Activated T-helper 1 cell treated with anti-CD3 and anti-CD28 coated beads, Interleukin-2, amount 50 U/mL, for 16 hours (primary cell): ENCODE measurements at places on chromosomes 1 and 21.

GRCh38 chr1:224691148-224691925, 75.2 kb downstream of the CNIH3 start:
- no peak for DNase-seq

DNA sequence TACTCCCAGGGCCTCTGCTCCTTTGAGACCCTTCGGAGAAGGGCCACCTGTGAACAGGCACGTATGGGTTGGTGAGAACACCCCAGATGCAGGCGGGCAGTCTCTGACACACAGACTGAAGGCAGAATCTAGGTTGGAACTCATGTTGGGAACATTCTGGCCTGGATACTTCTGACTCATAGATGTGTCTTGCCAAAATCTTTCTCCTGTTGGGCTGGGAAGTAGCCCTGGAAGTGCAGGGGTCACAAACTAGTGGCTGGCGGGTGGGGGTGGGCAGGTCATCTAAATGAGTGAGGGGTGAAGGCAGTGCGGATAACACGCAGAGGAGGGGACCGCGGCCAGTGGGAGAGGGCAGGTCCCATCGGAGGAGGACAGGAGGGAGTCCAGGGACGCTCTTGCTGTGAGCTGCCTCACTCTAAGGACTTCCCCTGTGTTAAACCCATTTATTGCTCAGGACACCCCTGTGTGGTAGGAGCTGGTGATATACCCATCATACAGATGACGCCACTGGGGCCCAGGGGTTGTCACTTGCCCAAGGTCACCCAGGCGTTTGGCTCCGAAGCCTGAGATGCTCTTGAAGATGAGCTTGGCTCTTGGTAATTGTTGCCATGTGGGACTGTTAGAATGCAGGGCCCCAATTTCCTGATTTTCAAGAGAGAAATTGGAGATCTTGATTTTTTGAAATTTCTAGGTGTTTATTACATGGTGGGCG, 181.0 kb downstream of the PTPRU start:
- DNase-seq = no peak

GRCh38 chr1:246629030-246629429, 62.8 kb downstream of the CNST start:
- DNase-seq = no peak

DNA sequence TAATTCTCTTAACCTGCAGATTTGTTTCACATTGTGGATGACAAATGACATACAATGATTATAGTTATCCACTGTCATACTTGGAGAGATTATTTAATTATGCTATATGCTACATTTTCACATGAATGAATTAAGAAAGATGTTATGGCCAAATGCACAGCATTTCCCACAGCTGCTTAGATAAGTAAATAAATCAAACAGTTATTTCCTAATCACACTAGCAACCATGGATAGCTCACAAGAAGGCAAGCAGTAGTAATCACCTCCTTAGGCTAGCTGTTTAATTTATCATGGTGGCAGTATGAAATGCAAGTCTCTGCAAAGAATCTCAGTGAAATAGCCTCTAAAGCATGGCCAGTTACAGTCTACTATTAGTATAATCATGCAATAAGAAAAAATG, 1581.5 kb downstream of the NCAM2 start:
- no peak for DNase-seq

- DNase-seq = no peak
These were observed 140.2 kb upstream of the SGIP1 start for GRCh38 chr1:66393586-66394287.

DNA sequence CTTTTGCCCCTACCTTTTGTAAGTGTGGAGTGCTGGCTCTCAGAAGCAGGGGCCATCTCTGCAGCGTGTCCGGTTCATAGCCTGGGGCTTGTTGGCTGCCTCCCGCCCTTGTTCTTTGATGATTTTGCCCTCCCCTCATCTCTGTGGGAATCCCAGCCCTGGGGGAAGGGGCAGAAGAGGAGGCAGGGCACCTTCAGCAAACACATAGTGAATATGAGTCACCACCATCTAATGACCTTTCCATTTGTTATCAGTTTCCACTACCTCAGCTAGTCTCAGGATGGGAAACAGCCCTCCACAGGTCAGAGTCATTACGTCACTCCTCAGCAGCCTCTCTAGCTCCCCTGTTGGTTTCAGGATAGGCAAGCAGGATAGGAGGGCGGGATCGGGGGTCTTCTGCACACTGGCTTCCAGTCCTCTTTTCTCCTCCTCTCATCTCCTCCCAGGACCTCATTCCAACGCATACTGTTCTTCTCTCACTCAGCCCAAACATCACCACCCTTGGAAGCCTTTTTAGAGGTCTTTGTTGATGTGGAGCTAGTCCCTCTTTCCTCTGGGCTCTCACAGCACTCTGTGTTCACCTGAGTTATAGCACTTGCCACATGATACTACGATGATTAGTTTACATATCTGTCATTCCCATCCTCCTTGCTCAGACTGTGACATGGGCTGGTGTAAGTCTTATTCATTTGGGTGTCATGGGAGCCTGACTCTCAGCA, 15.8 kb downstream of the GADD45A start:
- no peak for DNase-seq

GRCh38 chr1:150661156-150661555, 31.7 kb upstream of the ENSA start:
- no peak for DNase-seq

DNA sequence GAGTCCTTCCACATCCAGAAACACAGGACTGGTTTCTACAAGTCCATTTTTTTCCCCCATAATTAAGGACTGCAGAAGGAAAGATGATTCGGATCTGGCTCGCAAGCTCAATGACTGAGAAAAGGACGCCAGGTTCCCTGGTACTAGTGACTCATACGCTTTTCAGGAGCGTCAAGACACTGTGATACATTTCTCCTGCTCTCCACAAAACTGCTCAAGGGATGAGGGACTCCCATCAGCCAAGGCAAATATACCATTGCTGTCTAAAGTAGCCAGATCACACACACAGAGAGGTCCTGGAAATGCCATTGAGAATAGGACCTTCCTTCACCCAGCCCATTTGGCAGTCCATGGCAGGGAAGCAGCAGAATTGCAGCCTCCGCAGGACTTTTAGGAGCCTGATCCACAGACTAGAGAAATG, 253.6 kb upstream of the IRF2BP2 start:
- DNase-seq = no peak

- no peak for DNase-seq
These were observed 7.5 kb downstream of the MRAP start for GRCh38 chr21:32306021-32306780.

DNA sequence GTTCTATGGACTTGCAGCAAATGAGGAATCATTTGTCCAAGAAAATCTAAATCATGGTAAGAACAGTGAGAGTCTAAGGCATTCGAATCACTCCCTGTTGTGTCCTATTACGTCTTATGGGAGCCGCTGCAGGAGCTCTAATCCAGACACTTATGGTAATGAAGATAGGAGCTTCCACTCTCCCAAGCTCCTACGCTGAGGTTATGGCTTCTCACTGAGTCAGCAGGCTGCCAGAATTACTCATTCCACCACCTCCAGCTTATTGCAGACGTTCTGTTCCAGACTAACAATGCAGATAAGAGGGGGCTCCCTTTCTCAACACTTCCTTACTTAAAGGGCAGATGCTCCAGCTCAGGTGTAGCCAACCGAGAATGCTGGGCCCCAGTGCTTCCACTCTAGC, 212.6 kb downstream of the GREM2 start:
- no peak for DNase-seq

DNA sequence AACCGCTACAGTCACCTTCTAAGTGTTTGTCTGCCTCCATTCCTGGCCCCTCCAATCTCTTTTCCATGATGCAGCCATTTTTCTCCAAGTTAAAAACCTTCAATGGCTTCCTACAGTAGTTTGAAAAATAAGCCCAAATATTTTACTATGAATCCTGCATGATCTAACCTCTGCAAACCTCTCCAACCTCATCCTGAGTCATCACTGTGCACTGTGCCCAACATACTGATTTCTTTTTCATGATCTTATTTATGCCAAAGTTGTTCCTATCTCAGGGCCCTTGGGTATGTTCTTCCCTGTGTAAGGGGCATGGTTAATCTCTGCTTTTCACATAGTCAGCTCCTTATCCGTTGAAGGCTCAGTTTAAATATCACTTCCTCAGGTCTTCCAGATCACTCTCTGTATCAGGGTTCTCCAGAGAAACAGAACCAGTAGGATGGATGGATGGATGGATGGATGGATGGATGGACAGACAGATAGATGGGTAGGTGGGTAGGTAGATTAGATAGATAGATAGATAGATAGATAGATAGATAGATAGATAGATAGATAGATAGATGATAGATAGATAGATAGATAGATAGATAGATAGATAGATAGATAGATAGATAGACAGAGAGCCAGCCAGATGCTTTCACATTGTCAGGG, 18.1 kb upstream of the PTPN14 start:
- DNase-seq = no peak

DNA sequence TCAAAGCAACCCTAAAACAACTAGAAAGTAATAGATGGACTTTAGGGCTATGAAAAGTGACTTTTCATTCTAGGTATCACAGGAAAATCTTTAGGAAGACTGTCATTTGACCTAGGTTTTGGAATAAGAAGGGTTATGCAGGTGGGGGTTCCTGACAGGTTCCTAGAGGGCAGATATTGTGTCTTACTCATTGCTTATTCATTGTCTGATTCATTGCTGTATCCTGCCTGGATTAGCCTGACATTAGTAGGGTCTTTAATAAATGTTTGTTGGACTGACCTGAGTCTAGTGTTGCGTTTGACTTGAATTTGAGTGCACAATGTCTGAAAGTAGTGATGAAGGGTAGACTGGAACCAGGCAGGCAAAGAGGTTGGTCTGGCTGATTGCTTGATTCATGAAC, 6.0 kb downstream of the FNBP1L start:
- DNase-seq = no peak

DNA sequence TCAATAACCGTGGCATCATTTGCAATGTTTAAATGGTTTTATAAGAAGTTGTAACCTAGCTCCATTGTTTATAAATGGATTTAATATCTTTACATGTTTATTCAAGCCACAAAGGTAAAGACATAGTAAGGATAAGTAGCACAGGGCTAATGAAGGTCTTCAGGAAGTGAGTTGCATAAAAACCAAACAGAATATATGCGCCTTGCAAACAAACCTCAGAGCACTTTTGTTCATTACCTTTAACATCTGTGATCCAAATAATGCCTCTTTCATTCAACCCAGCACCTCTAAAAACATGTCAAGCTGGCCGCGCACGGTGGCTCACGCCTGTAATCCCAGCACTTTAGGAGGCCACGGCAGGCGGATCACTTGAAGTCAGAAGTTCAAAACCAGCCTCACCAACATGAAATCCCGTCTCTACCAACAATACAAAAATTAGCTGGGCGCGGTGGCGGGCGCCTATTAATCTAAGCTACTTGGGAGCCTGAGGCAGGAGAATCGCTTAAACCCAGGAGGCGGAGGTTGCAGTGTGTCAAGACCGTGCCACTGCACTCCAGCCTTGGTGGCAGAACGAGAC, 25.3 kb downstream of the BRINP3 start:
- DNase-seq = no peak

GRCh38 chr1:89994231-89994804, 592 bp upstream of the ZNF326 start:
- DNase-seq = no peak

DNA sequence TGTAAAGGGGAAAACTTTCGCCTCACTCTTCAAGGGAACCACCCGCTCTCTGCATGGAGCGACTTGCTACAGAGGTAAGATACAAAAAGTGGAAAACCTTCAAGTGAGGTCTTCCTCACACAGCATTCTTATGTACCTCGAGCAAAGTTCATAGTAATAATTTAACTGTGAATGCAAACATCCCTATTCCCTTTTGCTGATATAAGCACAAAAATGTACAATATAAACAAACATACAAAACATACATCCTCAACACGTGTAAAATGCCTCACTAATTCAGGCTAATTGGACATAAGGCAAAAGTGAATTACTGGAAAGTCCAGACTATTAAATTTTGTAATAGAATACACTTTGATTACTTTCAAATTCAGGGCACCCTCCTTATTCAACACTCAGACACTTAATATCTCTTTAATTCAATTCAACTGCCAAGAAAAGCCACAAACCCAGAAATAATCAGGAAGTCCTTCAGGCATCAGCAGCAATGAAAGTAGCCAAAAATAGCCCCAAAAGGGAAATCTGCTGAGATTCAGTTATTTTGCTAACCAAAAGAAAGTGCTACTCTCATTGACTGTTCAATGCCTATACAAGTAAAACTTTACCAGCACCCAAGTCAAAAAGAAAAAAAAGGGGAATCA, 15.2 kb upstream of the LMX1A start:
- DNase-seq = no peak

GRCh38 chr1:15616373-15617172, 685 bp upstream of the DDI2 start:
- no peak for DNase-seq

GRCh38 chr1:95408507-95409136, 174.6 kb downstream of the RWDD3 start:
- no peak for DNase-seq

DNA sequence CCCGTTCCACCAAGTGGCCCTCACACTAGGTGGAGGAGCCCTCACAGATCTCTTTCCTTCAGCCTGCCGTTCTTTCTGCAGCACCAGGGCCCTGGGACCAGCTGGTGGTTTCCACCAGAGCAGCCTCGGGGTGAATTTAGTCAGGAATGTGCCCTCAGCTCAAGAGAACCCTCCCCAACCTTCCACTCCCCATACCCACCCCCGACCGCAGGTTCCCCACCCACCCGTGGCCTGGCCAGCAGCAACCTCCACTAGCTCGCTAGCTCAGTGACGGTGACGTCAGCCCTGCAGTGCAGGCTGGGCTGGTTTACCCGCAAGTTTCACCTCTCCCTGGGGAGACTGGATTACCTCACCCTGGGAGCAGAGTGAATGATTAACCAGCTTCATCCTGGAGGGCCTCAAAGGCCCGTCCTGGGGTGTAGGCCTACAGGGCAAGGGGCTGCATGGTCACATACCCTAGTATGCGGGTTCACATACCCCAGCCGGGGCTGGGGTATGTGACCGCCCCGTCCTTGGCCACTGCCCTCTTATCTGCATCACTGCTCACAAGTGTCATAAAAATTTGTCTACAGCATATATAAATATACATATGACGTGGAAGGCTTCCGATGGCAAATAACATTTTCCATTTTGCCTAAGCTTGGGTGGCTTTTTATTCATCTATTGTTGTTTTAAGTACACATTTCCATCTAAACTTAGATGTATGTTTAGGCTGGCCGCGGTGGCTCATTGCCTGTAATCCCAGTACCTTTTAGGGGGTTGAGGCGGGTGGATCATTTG, 24.5 kb downstream of the ELF3 start:
- DNase-seq = no peak

DNA sequence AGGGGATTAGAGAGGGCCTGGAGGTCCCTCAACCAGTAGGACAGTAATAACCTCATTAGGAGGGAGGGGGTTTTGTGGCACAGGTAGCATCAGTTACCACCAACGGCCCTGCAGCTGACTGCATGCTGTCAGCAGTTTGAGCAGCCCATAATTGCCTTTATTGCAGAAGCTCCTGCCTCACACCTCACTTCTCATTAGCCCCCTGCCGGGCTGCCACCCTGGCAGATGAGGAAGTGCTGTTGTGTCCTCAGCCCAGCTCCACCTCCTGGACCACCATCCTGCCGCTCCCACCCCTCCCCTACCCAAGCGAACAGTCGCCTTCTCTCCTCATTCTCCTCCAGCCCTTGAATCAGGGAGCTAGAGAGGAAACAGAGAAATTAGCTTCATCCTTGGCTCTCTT, 237.4 kb downstream of the LMX1A start:
- DNase-seq = no peak

GRCh38 chr1:25501235-25502058, 42.0 kb upstream of the LDLRAP1 start:
- no peak for DNase-seq
